RCC 7860 (cell line): ENCODE measurements at places on chromosomes 1 and 21.

DNA sequence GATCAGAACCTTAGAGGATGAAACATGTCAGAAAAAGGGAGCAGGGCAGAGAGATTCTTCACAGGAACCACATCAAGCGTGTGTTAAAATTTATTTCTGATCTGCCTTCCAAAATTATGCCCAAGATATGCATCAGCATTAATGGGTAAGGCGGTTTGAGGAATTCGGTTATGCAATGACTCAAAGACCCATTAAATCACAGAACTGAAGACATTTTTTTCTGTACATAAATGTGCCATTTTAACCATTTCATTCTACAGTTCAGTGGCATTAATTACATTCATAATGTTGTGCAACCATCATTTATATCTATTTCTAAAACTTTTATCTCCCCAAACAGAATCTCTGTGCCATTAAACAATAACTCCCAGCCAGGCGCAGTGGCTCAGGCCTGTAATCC lies 43.4 kb downstream of the CNST start:
- DNase-seq = no peak

DNA sequence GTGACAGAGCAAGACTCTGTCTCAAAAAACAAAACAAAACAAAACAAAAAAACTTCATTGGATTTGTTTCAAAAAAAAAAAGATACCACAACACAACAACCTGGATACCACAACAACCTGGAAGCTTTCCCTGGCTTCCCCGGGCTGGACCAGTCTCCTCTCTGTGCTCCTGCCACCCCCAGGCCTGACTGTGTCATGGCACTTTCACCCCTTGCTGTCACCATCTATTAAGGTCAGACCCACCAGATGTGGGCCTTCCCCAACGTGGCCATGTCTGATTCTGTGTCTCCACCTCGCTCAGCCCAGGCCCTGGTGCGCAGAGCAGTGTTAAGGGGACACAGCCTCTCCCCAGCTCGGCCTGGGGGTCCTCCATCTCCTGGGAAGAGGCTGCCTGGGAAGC lies 28.3 kb upstream of the ACOT11 start:
- no peak for DNase-seq

GRCh38 chr1:98051065-98051675 lies 130.3 kb upstream of the DPYD start:
- peak; percentile 67 for DNase-seq

DNA sequence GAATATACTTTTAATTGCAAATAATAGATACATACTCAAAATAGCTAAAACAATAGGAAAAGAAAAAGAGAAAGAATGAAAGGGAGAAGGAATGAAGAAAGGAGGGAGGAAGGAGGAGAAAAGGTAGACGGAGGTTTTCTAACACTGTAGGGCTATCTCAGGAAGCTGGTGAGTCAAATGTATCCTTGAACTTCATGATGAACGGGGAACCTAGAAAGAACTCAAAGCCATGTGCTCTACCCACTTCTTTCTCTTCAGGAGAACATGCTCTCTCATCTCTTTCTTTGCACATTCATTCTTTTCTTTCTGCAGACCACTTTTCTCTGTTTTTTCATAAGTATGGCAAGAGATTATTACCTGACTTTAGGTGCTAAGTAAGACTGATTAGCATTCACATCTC lies 37.3 kb upstream of the ZNF644 start:
- DNase-seq = no peak

GRCh38 chr21:40881767-40882166 lies 34.8 kb upstream of the DSCAM start:
- DNase-seq = no peak

GRCh38 chr1:230832476-230832875 lies 35.8 kb downstream of the C1orf198 start:
- no peak for DNase-seq

DNA sequence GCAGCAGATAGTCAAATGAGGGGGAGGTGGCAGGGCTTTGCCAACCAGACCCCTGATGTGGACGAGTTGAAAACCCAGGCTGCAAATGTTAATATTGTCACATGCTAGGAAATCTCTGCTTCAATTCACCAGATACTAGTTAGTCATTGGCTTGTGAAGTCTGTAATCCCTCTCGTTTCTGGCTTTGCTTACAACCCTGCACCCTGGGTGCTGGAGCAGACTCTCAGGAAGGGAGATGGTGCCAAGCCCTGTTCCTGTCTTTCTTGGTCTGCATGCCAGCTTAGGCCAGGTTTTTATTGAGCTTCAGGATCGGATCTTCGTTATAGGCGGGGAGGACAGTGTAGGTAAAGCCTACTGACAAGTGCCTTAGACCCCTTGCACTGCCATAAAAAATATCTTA lies 53.3 kb downstream of the MDM4 start:
- DNase-seq = no peak

DNA sequence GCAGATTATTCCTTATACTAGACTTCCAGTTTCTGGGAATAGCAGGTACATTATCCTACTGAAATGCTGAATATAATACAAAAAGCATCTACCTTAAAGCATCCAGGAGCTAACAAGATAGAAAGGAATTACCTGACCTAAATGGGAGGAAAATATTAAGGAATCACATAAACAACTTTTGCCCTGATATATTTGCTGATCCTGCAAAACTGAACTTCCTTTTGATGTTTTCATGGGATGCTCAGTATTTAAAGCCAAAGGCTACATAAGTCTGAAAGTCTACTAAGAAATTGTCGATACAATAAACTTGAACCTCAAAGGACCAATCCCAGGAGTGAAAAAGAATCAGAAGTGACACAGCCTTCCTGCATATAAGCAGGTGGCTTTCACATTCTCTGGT lies 85.6 kb upstream of the C1orf21 start:
- no peak for DNase-seq

DNA sequence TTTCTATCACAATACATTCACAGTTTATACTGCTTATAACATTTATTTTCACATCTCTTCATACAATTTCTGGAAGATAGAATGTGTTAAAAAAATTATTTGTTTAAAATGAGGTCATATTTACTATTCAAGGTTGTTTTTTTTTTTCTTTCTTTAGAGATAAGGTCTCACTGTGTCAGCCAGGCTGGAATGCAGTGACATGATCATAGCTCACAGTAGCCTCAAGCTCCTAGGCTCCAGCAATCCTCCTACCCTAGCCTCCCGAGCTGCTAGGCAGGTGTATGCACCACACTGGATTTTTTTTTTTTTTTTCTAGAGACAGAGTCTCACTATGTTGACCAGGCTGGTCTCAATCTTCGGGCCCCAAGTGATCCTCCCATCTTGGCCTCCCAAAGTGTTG lies 19.0 kb upstream of the RNF11 start:
- DNase-seq = no peak

DNA sequence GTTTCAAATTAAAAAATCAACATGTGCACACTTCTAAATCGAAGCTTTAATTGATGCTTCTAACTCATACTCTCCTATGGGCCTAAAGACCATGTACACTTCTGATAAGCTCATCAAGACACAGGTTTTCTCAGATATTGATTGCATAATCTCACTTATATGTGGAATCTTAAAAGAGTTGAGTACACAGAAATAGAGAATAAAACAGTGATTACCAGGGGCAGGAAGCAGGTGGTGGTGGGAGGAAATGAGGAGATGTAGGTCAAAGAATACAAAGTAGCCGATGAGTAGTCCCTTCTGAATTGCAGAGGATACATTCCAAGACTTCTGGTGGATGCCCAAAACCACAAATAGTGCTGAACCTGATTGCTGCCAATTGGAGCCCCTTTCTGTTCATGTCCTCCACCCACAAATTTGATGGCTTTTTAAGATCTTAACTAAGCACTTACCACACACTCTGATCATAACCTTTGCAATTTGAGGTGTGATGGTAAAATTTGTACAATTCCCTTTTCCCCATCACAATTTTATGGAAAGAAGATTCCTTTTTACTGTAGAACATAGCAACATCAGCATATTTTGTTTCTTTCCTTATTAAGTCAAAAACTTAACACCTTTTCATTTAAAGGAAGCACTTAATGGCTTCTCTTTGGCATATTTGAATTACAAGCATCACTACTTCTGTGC lies 3.3 kb upstream of the CD1B start:
- no peak for DNase-seq

- DNase-seq = no peak
These were observed 27.0 kb upstream of the REG4 start for GRCh38 chr1:119838236-119838635.

GRCh38 chr1:7869136-7869920 lies 16.5 kb upstream of the UTS2 start:
- DNase-seq = no peak

DNA sequence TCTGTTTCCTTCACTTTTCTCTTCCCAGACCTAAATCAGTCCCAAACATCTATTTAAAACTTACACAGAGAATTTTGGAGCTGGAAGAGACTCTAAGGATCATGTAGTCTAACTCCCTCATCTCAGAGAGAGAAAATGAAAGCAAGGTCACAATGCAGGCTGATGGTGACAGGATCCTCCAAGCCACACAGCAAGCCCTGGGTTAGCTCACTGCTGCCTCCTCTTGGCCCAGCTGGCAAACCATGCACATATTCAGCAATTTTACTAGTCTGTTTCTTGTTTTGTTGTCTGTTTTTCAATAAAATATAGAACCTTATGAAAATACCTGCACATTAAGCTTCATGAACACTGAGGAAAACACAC lies 27.7 kb upstream of the LY9 start:
- DNase-seq = no peak

DNA sequence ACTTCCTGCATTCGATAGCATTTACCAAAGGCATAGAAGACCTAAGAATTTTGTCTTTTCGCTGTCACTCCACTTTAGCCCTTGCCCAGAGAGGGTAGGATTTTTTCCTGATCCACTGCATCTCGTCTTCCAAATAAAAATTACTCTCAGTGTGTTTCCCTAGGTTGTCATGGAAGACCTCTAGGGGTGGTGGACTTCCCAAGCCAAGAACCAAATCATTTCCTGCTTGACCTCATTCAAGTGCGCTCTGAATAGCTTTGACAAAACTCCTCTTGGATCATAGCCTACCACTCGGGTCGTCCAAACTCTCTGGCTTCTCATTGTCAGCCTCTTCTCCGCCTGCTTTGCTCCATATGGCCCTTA lies 431 bp upstream of the C1orf52 start:
- DNase-seq = no peak

GRCh38 chr1:207009182-207009850 lies 23.2 kb downstream of the C1orf116 start:
- DNase-seq = no peak

DNA sequence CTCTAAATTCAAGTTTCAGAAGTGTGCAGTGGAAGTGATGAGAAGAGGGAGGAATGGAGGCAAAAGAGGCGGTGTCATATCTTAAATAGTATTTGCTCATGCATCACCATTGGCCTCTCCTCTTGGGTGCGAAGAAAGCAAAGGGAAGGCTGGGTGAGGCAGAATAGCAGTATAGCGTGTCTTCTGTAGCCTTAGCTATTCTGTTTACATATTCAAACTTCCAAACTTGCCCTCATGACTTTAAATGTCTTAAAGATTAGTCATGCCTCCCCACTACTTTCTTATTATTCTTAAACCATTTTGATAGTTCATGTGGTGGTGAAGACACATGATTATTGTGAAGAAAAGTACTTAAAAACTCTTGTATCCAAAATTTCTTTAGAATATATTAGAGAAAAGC lies 104.6 kb upstream of the TENT5C start:
- DNase-seq = no peak

GRCh38 chr1:25996966-25997827 lies 666 bp downstream of the PAFAH2 start:
- DNase-seq = peak; percentile 7

DNA sequence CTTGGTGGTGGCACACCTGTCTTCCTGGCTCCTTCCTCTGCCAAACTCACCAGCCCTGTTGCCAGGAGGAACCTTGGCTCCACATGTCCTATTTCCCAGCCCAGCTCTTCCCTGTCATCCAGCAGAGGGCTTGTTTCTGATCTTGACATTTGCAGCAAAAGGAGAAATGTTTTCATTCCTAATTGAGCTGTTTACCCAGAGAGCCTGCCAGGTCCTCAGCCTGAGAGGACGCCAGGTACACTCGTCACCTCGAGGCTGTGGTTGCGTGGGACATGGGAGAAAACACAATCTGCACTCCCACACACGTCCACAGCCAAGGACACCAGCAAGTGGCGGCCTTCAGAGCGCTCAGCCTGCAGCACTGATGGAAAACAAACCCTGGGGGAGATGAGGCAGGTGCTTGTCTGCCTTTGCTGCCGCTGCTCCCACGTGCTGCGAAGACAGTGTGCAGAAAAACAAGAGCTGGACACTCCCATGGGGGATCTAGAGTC lies 132.8 kb upstream of the CD34 start:
- DNase-seq = no peak

DNA sequence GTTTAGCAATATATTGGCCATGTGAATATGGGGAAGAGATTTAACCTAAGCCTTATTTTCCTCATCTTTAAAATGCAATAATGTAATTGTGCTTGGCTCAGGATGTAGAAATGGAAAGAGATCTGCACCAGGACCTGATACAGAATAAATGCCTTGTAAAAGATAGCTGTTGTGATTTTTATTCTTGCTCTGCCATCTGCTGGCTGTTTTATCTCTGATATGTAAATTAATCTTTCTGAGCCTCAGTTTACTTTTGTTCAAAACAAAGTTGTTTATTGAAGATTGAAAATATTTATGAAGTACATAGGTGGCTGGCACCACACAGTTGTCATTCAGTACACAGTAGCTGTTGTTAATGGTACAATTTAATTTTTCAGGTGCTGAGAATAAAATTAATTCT lies 21.9 kb downstream of the ZYG11B start:
- DNase-seq = no peak

DNA sequence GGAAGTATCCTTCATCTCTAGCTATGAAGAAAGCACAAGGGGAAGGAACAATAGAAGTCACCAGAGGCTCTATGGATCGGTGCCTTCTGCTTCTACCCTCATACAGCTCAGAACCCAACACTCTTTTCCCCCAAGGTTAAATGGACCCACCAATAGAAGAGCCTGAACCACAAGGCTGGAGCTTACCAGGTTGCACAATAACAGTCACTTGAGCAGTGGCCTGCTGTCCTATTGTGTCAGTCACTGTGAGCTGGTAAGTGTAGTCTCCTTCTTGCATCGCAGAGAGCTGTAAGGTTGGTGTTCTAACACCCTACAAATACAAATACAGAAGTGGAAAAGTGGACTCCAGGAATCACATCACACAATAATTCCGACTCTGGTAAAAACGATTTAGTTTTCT lies 103.0 kb downstream of the KIAA0319L start:
- no peak for DNase-seq
